GM23338 (cell line): ENCODE measurements at places on chromosomes 16 and 17.

GRCh38 chr16:83400234-83400633 is 407.5 kb upstream of the HSBP1 start:
- no peak overlapping the region for H3K4me3 ChIP-seq
- peak; percentile 76 for DNase-seq
- H3K4me1 ChIP-seq: 0 out of 2 replicates have a peak, but pooled peaks cover 5% of the 10 kb centered on the region
- H3K36me3 ChIP-seq: no peaks in the 10 kb centered on the region
- no peak overlapping the region for H3K27ac ChIP-seq

GRCh38 chr17:77471984-77472461 is 331.3 kb downstream of the SEC14L1 start:
- no peaks in the 10 kb centered on the region for H3K27me3 ChIP-seq
- no peaks in the 10 kb centered on the region; the same call in 1 of the 2 replicates for H3K36me3 ChIP-seq
- peaks cover 74% of the 10 kb centered on the region for H3K4me1 ChIP-seq
- no peak overlapping the region; the same call in 1 of the 2 replicates for H3K4me3 ChIP-seq

DNA sequence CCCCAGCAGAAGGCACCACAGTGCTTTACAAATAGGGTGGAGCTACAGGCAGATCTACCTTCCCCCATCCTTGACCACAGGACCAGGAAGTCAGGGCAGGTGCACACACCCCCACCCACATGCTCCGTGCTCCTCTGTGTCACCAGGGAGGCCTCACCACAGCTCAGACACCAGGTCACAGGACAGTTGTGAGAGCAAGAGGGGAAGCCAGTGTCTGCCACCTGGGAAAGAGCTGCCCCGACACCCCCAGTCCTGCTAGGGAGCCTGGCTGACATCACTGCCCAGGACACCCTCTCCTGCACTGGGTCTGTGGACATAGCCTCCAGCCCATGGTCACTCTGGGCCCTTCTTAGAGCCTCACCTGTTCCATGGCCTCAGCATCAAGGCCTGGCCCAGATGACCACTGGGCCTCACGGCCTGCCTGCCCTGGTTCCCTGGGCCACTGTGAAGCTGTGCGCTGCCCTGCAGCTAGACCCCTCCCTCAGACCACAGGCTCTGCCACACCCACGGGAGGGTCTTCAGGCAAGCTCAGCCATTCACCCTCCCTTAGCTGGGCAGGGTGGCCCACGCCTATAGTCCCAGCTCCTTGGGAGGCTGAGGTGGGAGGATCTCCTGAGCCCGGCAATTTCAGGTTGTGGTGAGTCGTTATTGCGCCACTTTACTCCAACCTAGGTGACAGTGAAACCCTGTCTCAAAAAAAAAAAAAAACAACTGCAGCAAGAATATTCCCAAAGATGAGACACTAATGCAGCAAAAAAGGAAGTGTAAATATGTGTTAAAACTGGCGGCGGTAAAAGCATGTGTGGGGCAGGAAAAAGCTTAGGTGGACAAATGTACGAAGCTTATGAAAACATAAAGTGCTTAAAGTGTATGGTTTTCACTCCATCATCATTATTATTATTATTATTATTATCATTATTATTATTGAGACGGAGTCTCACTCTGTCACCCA is 14.2 kb downstream of the POLR3K start:
- DNase-seq: no peak
- H3K27ac ChIP-seq: no peak overlapping the region
- no peak overlapping the region for H3K4me3 ChIP-seq
- no peaks in the 10 kb centered on the region for H3K4me1 ChIP-seq
- no peaks in the 10 kb centered on the region for H3K27me3 ChIP-seq

DNA sequence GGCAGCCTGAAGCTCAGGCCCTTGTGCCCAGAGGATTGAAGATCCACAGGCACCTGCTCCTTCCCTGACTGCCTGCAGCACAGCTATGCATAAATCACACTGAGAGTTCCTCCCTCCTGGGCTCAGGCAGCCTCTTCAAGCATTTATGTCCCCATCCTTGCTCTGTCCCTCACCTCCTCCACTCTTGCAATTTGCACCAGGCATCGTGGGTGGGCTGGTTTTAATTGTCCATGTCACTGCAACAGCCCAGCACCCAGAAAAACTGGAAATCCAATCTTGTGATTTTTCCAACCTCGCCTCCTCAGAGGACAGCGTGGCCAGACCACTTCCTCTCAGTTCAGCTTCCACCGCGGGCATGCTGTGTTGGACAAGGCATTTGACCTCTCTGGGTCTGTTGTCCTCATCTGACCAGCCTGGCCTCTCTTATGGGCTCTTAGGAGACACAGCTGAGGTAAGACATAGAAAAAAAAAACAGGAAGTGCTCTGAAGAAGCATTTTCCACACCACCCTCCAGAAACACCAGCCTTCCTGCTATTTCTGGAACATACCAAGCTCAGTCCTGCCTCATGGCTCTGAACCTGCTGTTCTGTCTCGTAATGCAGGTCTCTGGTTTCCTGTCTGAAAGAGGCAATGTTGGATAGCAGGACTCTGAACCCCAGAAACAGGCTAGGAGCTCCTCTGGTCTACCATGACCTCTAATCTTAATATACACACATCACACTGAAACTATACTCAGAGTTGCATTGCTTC is 8.3 kb downstream of the TMEM114 start:
- H3K4me3 ChIP-seq: no peak overlapping the region
- H3K4me1 ChIP-seq: no peaks in the 10 kb centered on the region
- H3K36me3 ChIP-seq: no peaks in the 10 kb centered on the region
- peaks cover 3% of the 10 kb centered on the region for H3K27me3 ChIP-seq

DNA sequence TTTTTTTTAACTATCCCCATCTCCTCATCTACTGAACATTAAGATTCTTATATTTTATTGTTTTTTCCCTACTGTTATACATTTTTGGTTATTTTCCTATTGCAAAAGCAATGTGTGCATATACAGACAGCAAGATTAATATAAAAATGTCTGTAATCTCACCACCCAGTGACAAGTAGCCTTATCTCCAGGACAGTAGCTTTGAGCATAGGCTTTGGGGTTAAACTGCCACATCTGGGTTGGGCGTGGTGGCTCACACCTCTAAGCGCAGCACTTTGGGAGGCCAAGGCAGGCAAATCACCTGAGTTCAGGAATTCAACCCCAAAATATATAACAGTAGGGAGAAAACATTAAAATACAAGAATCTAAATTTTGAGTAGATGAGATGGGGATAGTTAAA is 27.4 kb upstream of the SSTR2 start:
- H3K27ac ChIP-seq: no peak overlapping the region
- DNase-seq: no peak
- no peaks in the 10 kb centered on the region for H3K36me3 ChIP-seq
- H3K4me1 ChIP-seq: no peaks in the 10 kb centered on the region
- H3K27me3 ChIP-seq: no peaks in the 10 kb centered on the region
- no peak overlapping the region for H3K4me3 ChIP-seq

- H3K4me1 ChIP-seq: no peaks in the 10 kb centered on the region
- no peak for DNase-seq
- H3K4me3 ChIP-seq: no peak overlapping the region
- no peak overlapping the region; the same call in 1 of the 2 replicates for H3K27ac ChIP-seq
Observed at GRCh38 chr16:88055356-88055755, 104.1 kb downstream of the BANP start.

GRCh38 chr17:62630365-62631085 is 3.1 kb downstream of the MRC2 start:
- no peaks in the 10 kb centered on the region for H3K36me3 ChIP-seq
- H3K27me3 ChIP-seq: no peaks in the 10 kb centered on the region
- no peak overlapping the region for H3K27ac ChIP-seq
- no peak for DNase-seq
- no peak overlapping the region for H3K4me3 ChIP-seq
